ENCODE measurements at places on chromosomes 11 and 22. TPM values are rescaled to one million over a fixed set of nuclear protein-coding genes. Genes with fewer than 3 reads are reported as not detected.

GRCh38 chr22:17870407-17870806 lies 96.1 kb upstream of the BID start:
- no peak for DNase-seq

- DNase-seq: no peak
Measured at GRCh38 chr11:119764108-119764868, 35.3 kb upstream of the NECTIN1 start.

DNA sequence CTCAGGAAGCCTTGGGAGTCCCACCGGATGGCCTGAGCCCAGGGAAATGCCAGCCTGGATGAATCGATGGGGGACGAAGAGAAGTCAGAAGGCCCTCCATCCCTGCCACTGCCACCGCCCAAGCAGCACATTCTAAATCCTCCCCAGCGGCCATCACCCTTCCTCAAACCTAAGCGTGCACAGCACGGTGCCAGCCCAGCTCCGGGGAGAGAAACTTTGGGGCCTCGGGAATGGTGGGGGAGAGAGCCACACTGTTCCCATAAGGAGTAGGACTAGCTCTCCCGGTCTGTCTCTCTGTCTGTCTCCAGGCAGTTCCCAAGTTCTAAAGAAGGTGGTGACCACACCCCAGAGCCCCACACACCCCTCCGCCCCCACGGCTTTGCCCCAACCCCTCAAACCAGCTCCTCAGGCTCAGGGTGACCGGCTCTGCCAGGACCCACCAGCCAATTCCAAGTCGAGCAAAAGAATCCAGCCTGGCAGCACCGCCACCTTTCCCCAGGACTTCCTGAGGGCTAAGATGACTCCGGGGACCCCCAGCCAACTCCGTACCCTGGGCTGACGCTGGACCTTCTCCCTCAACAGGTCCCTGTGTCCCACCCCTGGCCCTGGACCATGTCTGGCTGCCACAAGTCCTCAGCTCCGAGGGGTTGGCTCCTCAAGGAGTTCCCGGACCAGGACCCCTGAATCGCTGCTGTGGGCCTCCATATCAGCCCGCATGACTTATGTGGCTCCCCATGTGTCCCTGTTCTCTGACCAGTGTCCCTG lies 2.7 kb downstream of the AHNAK start:
- no peak for DNase-seq

KLHDC7B gene
- total RNA-seq: 0.12 TPM

CDC42EP2 gene
- 23.5 TPM for total RNA-seq

CBLIF gene
- not detected for total RNA-seq
